ENCODE measurements at places on chromosomes 4 and X.

DNA sequence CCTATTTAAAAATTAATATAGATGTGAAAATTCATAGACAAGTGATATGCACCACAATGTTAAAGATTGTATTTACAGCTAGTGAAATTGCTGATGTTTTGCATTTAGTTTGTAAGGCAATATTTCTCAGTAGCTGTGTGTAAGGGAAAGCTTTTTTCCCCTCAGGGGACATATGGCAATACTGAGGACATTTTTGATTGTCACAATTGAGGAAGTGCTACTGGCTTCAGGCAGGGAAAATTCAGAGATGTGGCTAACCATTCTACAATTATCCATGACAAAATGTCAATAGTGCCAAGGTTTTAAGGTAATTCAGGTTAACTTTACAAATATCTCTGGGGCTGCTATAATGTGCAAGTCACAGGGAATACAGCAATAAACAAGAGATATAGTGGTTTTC lies 66.1 kb upstream of the IL15 start:
- no peak for DNase-seq

DNA sequence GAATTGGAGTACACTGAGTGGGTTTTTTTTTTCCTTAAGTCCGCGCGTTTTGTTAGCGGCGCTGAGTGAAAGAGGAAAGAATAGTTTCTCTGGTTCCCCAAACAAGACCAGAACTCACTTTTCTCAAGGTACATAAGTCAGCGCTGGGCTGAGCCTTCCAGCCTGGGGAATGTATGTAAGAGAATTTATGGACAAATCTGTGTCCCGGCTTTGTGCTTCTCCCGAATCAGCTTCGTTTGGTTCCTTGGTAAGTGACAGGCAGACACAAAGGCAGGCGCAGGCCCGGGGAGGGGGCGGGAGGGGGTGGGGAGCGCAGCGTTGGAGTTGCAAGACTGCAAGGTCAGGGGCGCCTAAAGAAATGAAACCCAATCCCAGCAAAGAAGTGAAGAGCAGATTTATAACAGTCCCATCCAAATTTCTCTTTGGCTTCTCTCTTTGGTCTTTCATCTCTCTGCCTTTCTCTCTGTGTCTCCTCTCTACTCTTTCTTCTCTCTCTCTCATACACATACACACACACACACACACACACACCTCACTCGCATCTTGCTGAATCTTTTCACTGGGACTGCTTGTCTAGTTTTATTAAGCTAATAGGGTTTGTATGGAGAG lies 981 bp downstream of the TET2 start:
- peak; percentile 75 for DNase-seq

DNA sequence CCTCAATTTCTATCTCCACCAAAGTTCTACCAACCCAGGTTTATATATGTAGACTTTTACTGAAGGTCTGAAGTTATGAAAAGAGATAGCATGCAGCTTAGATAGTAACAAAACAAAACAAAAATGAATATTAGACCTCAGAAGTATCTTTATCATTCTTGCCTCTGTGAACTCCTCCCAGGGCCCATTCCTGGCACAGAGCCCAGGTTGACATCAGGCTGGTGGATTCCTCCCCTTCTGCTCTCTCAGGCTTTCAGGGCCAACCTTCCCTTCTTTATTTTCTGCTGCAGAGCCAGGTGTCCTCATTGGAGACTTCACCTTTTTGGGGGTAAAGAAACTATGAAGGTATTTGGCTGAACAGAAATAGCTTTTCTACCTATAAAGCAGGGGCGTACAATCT lies 112.8 kb upstream of the PITX2 start:
- no peak for DNase-seq

DNA sequence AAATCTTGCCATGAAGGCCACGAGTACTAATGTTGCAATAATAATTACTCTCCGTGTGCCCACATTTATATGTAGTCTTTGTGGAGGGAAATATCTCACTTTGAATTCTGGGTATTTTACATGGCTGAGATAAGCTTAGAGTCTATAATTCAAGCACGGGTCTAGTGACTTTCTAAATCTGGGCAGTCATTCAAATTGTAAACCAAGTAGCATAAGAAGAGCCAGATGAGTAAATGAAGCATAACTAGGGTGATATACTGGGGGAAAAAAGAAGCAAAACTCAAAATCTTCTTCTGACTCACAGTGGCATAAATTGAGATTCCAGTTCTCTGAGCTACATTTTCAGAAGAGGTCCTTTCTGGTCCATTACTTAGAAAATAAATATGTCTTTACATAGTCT lies 53.0 kb downstream of the MAPK10 start:
- DNase-seq = no peak

- DNase-seq = no peak
Measured at GRCh38 chrX:72101597-72102037, 30.1 kb downstream of the RTL5 start.

DNA sequence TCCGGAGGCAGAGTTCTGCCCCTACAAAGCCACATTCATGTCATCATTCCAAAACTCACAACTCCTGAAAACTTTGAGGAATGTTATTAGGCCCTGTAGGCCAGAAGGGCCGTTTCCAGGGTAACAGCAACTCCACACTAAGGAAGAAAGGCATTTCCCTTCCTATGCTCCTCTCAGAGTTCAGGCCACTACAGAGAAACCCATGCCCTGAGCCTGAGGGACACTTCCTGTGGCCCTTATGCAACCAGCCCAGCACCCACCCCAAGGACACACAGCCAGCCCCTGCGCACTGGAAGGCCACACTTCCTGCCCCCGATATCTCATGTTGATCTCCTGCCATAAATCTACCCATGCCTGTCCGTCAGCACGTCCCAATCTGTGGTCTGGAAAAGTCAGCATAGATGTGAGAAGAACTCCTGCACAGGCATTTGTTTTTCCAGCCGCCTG lies 289.3 kb downstream of the BCOR start:
- DNase-seq = no peak

DNA sequence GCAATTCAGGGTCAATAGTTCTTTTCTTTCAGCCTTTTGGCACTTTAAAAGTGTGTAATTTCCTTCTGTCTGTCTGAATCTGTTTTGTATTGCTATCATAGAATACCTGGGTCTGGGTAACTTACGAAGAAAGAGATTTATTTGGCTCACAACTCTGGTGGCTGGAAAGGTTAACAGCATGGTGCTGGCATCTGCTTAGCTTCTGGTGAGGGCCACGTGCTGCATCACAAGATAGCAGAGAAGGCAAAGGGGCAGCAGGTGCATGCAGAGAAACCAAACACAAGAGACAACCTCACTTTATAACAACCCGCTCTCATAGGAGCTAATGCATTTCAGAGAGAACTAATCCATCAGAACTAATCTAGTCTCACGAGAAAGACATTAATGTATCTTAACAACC lies 18.8 kb downstream of the RGN start:
- no peak for DNase-seq

GRCh38 chr4:129641179-129641578 lies 545.2 kb downstream of the C4orf33 start:
- DNase-seq = no peak

- no peak for DNase-seq
Measured at GRCh38 chr4:184731056-184731455, 2.8 kb downstream of the CENPU start.

- no peak for DNase-seq
Measured at GRCh38 chr4:94577136-94577535, 125.4 kb downstream of the PDLIM5 start.

- no peak for DNase-seq
Measured at GRCh38 chrX:115372152-115372551, 82.6 kb downstream of the LUZP4 start.

DNA sequence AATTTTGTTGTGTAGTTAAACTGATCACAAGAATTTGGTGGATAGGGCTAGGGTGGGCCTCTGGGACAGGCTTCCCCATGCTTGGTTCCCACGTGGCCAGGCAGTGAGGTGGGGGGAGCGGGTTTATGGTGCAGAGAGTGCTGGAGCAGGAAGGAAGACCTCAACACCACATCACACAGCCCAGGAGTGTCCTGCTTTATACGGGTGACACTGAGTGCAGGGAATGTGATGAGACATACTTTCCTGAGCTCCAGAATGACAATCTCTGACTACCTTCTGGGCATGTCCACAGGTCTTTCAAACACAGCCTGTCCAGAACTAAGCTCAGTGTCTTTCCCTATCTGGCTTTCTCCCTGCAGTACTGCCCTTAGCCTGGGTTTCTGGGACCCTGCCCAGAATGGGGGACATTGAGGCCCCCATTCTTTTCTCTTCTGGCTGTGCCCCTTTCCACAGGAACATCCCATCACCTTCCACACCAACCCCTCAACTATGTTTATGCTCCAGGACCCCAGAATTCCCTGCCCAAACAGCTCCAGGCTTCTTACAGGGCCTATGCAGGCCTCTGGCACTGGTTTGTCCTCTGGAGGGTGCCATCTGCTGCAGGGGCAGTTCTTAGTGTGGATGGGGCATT lies 36.5 kb upstream of the RASL11B start:
- DNase-seq = no peak

DNA sequence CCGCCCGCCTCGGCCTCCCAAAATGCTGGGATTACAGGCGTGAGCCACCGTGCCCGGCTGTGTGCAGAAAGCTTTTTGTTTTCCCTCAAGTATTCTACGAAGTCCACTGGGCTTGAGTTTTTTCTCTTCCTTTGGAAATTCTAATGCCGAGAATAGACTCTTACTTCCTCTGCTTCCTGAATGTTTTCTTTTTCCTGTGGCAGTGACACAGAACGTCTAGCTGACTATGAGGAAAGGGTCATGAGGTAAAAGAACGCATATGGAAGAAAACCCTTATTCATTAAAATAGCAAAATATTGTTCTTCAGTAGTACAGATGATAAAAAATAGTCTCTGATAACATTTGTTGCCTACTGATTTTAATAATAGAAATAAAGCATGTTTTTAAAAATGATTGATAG lies 4.9 kb upstream of the SLC25A4 start:
- no peak for DNase-seq

DNA sequence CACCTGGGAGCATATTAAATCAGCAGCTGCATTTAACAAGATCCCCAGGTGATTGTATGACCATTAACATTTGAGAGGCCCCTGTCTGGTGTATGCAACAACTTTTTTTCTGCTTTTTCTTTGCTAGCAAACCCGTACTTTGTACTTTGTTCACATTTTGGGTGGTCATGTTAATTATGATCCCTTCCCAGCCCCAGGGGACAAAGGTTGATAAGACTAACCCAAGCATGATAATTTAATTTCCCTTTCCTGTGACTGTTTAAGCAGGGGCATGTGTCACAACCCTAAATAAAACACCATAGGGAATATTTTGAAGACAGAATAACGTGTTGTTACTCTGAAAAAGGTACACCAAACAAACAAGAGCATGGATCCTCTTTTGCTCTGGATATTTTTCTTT lies 332.0 kb downstream of the PCDH18 start:
- DNase-seq = no peak

DNA sequence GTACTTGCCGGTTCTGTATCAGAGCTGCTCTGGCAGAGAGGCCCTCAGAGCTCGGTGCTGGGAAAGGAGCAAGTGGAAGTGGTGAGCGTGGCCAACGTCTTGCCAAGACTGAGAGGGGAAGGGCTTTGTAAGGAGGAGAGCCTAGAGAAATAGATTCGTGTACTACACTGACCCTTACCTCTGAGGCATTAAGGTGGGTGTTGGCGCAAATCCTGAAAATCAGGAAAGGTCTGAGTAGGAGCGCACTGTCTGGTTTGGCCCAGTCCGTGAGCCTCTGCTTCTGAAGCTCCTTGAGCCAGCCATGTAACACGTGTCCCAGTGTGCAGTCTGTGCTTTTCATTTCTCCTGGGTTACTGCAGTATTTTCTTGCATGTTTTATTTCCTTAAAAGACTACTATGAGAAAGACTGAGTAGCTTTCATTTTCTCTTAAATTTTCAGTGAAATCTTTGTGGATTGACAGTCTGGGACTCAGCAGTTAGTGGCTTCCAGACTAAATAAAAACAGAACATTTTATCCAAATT lies 140.5 kb downstream of the SOWAHB start:
- DNase-seq = no peak

DNA sequence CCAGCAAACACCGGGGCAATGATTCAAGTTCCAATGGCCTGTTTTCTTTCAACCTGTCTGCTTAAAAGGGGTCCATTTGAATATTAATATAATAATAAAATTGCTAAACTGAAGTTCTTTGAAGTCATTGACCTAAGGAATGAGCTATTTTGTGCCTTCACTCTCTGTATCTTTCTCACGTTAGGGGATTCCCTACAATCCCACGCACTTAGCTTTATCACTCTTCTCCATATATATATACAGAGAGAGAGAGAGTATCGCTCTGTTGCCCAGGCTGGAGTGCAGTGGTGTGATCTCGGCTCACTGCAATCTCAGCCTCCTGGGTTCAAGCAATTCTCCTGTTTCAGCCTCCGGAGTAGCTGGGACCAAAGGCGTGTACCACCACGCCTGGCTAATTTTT lies 83.9 kb upstream of the NWD2 start:
- DNase-seq = no peak

GRCh38 chr4:55038176-55038890 lies 87.1 kb downstream of the KDR start:
- DNase-seq = no peak

- no peak for DNase-seq
Measured at GRCh38 chr4:38109896-38110295, 149.7 kb downstream of the PTTG2 start.

GRCh38 chrX:11341274-11342201 lies 48.3 kb downstream of the AMELX start:
- no peak for DNase-seq

- no peak for DNase-seq
Measured at GRCh38 chrX:34886011-34886410, 56.6 kb upstream of the FAM47B start.

DNA sequence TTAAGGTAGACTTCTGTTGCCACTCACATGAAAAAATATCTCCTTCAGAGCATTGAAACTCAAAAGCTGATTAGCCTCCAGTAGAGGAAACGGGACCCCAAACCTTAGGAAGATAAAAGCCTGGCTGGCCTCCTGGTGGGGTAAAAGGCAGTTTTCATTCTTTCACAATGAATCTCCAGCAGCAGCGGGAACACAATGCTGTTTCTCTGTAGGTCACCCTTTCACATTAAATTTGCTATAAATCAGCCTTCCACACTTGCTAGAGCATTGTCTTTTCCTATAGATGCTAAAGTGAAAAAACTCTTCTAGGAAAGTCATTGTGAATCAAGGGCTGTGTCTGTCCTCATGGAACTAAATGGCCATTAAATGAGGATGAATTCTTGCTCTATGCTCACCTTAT lies 207.3 kb upstream of the MAGEB2 start:
- DNase-seq = no peak

DNA sequence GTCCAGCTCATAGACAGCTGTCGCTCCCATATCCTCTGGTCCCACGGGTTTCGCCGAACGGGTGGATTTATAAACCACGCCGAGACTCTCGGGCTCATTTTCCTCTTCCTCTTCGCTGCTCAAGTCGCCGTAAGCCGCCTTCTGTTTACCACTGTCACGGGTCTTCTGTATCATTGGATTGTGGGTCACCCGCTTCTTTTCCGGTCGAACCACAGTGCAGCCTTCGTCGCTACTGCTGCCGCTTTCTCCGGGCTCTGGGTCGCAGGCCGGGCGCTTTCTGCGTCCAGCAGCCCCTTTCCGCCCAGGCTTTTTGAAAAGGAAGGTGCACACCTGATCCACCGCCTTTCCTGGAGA lies 311 bp downstream of the RNF113A start:
- DNase-seq = no peak

Data from coronary artery (tissue), 2 donors.